ENCODE measurements at places on chromosomes 1 and 21. TPM values are rescaled to one million over a fixed set of nuclear protein-coding genes. Genes with fewer than 3 reads are reported as not detected.

The SMCP gene
- not detected for total RNA-seq

GRCh38 chr1:28592321-28593071, 431 bp downstream of the RAB42 start:
- peak; percentile 36 for DNase-seq

DNA sequence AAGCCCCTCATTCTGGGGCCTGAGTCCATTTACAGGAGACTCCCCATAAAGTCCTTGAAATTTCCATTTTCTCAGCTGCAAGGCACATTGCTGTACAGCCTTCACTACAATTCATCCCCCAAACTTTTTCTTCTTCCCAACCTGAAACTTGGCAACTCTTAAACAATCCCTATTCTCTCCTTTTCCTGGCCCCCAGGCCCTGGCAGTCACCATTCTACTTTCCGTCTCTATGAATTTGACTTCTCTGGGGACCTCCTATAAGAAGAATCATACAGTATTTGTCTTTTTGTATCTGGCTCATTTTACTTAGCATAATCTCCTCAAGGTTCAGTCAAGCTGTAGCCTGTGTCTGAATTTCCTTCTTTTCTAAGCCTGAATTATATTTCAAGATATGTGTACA, 332.9 kb downstream of the PCP4 start:
- no peak for DNase-seq

DNA sequence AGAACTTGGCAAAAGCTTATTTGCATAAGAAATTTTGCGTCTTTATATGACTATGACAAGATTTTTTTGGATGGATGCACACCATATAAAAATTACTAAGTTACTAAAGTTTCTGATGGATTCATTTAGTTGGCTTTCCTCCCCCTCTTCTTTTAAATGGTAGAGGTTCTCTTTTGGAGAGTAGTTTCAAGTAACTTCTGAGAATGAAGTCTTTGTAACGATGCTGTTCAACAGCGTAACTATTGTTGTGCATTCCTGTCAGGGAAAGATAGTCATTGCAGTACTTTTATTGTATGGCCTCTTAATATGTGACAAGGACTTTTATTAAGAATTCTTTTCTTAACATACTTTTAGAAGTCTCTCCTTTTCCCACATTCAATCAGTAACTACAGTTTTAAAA, 16.0 kb downstream of the NFIA start:
- DNase-seq: no peak
